ENCODE measurements at places on chromosomes 5 and 9. TPM values are rescaled to one million over a fixed set of nuclear protein-coding genes. Genes with fewer than 3 reads are reported as not detected.

The SQSTM1 gene
- 236 TPM for total RNA-seq

The ZBED3 gene
- 0.47 TPM for total RNA-seq

The PAXX gene
- 49.6 TPM for total RNA-seq

The GMCL2 gene
- not detected for total RNA-seq

The RALGPS1 gene
- 8.9 TPM for total RNA-seq

The PLCXD3 gene
- 0.13 TPM for total RNA-seq

The C9orf152 gene
- total RNA-seq = 0.41 TPM

The GABRA6 gene
- total RNA-seq = not detected

The FCN2 gene
- not detected for total RNA-seq

The STK32A gene
- not detected for total RNA-seq

The ABO gene
- total RNA-seq = 3.4 TPM

The PRDM9 gene
- not detected for total RNA-seq

The MRPL41 gene
- total RNA-seq = 48.6 TPM

The GNG10 gene
- 9.0 TPM for total RNA-seq

The B4GALT1 gene
- 51.9 TPM for total RNA-seq

The PCDHGC3 gene
- total RNA-seq = 52.5 TPM

The GOLGA2 gene
- total RNA-seq = 92.0 TPM

The NTRK2 gene
- total RNA-seq = 2.9 TPM

The SPINK7 gene
- 321 TPM for total RNA-seq

The PLK2 gene
- total RNA-seq = 227 TPM

Data from esophagus squamous epithelium (tissue), 5 donors.